CD4-positive, alpha-beta memory T cell (primary cell): ENCODE measurements at places on chromosomes 4 and X.

- DNase-seq: no peak
Measured at GRCh38 chr4:102387552-102388150, 42.4 kb upstream of the SLC39A8 start.

DNA sequence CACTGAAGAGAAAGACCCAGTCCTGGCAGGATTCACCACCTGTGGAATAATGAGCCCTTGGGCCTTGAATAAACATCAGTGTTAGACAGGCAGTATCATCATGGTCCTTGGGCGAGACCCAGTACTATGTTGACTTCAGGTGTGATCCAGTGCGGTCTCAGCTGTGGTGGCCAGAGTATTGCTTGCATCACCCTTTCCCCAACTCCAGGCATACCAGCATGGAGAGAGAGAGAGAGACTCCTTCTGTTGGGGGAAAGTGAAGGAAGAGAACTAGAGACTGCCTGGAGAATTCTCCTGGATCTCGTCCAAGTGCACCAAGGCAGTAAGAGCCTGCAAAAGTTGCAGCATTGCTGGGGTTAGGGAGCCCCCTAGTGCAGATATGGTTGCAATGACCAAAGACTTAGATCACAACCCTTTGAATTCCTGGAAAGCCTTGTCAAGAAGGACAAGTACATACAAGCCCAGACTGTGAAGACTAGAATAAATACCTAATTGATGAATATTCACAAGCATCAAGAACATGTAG is 61.1 kb upstream of the VAMP7 start:
- peak; percentile 41 for DNase-seq

GRCh38 chr4:181989071-181989470 is 254.1 kb upstream of the TENM3 start:
- DNase-seq: no peak

DNA sequence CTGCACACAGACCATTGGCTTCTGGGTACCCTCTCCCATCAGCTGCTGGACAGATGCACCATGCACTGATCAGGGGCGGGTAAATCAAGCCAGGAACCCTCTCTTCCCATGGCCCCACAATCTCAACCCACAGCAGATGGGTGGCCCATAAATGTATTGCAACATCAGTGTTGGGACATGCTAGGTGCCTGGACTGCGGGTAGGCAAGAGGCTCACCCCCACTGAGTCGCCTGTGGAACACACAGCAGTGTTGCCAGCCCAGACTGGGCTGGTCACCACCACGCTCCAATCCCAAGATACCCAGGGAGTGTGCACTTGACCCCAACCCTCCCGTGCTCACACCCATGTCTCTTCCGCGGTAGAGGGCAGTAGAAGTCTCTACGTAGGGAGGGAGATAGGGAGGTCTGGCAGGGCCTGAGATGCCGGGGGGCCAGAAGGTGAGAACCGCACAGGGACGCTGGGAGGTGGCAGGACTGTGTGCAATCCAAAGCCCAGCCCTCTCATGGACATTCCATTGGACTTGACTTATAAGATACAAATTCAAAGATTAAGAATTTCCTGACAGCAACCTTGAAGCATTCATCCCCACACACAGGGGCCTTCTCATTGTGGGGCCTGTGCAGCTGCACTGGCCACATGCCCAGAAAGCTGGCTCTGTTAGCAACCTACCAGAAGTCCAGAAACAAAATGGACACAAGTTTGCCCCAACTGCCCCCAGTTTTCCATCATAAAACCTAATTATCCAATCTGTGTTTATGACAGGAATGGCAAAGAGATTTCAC is 183.7 kb downstream of the NSUN7 start:
- DNase-seq: no peak

DNA sequence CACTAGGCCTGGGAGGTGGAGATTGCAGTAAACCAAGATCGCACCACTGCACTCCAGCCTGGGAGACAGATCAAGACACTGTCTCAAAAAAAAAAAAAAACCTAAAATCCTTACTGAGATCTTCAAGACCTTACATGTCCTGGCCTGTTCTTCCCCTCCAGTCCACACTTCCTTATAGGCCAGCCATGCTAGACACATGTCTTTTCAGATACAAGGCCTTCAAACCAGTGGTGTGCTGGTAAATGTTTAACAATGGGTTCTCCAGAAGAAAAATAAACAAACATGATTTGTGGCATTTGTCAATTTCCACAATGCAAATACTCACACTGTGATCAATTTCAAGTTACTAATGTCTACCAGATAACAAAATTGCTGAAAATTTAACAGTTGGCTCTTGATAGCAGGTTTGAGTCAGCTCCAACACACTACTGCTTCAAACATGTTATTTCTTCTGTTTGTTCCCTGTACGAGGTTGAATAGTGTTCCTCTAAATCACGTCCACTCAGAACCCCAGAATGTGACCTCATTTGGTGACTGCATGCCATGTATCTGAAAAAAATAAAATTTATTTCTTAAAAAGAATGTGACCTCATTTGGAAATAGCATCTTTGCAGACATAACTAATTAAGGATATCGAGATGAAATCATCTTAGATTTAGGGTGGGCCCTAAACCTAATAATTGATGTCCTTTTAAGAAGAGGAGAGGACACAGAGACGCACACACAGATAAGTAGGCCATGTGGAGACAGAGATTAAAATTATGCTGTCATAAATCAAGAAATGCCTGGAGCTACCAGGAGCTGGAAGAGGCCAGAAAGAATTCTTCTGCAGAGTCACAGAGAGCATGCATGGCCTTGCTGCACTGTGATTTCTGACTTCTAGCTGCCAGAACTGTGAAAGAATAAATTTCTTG is 144.4 kb downstream of the ZNF674 start:
- no peak for DNase-seq

DNA sequence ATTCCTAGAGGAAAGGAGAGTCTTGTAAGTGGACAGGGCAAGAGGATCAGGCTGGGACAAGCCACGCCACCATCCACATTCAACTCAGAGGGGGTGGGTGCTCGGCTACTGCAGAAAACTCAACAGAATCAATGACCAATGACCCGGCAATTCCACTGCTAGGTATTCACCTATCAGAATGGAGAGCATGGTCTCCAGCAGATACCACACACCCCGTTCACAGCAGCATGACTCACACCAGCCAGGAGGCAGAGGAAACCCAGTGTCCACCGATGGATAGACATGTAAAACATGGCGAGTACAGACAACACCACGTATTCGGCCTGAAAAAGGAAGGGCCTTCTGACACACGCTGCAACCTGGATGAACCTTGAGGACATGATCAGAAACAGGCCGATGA is 175.9 kb downstream of the AFAP1 start:
- no peak for DNase-seq

- no peak for DNase-seq
Measured at GRCh38 chrX:3384327-3384726, 37.9 kb upstream of the MXRA5 start.

DNA sequence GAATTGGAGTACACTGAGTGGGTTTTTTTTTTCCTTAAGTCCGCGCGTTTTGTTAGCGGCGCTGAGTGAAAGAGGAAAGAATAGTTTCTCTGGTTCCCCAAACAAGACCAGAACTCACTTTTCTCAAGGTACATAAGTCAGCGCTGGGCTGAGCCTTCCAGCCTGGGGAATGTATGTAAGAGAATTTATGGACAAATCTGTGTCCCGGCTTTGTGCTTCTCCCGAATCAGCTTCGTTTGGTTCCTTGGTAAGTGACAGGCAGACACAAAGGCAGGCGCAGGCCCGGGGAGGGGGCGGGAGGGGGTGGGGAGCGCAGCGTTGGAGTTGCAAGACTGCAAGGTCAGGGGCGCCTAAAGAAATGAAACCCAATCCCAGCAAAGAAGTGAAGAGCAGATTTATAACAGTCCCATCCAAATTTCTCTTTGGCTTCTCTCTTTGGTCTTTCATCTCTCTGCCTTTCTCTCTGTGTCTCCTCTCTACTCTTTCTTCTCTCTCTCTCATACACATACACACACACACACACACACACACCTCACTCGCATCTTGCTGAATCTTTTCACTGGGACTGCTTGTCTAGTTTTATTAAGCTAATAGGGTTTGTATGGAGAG is 981 bp downstream of the TET2 start:
- DNase-seq: peak; percentile 50

DNA sequence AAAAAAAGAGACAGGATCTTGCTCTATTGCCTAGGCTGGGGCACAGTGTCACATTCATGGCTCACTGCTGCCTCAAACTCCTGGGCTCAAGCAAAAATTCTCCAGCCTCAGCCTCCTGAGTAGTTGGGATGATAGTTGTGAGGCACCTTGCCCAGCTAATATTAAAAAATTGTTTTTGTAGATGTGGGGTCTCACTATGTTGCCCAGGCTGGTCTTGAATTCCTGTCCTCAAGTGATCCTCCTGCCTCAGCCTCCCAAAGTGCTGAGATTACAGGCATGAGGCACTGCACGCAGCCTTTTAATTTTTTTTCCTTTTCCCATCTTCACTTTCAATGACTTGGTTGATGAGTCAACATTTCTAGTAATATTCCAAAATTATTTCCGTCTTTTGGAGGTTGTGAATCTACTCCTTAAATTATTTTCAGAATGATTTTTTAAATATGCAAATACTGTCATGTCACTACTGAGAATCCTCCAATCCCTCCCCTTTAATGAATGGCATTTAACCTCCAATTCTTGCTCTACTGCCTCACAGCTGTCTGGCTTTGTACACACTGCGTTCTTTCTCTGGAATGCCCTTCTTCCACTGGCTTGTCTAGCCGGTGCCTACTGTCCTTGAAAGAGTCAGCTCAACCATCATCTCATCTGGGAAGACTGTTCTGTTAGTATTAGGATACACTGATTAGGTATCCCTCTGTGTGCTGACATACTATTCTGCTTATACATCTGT is 27.5 kb upstream of the DCTD start:
- no peak for DNase-seq

DNA sequence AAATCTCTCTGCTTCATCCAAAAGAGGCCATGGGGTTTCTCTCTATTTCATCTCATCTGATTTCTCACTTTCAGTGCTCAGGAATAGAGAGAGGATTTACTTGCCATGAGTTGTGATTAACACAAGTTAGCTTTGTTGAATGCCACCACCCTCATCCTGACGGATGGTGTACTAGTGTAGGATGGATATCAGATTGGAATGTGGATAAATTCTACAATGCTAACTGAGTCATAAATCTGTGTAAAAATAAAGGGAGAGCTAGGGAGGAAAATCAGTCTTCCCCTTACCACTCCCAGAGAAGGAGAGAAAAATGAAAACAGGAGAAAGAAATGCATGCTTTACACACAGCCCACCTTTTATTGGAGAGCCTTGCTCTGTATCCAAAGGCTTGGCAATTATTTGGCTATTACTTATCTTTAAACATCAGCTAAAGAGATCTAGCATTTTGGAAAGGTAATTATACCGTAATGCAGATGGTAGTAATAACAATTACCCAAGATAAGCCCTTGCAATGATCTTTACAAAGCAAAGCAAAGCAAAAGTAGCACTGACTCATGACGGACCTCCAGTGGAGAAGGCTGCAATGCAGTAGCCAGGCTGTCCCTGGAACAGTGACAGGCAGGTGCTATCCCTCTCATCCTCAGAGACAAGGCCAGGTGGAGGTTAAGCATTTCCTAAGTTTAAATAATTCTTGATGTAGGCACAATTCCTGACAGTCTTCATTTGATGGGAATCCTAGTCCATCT is 306.3 kb upstream of the PPARGC1A start:
- DNase-seq: no peak

GRCh38 chr4:26729547-26729946 is 131.1 kb upstream of the STIM2 start:
- no peak for DNase-seq

- no peak for DNase-seq
Measured at GRCh38 chrX:20144491-20144890, 2.9 kb upstream of the EIF1AX start.

DNA sequence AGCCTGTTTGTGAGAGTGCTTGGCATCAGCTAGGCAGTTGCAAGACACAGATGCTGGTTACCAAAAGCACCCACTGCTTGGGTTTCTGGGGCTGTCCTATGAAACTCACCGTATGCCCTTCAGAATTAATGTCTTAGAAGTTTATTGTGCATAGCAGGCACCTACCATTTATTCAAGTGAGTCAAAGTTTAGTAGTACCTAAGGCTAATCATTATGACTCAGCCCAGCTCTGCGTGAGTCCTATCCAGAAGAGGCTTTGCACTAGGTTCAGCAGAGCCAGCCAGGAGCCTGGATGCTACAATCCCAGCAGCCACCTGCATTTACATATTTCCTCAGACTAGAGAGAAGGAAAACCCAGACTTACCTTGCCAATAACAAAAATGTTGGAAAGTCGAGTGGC is 4.2 kb downstream of the RPS4X start:
- DNase-seq: no peak

- DNase-seq: no peak
Measured at GRCh38 chrX:39944416-39944815, 153.3 kb downstream of the BCOR start.

DNA sequence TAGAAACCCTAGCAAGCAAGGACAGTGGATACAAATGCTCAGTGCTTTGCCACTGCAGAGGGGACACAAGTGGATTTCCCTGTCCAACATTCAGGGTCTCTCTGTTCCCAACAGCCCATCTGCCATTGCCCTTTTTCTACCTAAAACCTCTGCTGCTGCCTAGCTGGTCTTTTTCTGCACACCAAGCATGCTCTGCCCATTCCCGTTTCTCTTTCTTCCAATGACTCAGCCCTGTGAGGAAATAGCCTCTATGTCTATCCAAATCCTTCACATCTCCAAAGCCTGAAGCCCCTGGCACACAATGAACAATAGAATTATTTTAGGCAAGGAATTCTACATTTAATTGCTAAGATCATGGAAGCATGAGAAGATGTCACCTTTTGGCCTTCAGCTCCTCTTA is 5.7 kb upstream of the AMELX start:
- DNase-seq: no peak

DNA sequence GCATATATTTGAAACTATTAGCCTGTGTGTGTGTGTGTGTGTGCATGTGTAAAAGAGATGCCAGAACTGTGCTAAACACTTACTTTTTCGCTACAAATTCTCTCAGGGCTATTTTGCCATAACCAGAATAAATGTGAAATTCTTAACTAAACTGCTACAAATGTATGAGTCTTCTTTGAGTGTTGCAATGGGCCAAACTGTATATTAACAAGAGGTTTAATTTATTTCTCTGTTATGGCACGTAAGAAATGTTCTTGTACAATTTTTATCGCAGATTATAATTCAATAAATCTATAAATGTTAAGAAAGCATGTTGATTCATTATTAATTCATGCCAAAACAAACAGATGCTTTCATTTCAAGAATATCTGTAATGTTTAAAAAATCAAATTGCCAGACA is 454.5 kb upstream of the PCDH7 start:
- no peak for DNase-seq

GRCh38 chr4:174204164-174204831 is 79.2 kb downstream of the FBXO8 start:
- no peak for DNase-seq

DNA sequence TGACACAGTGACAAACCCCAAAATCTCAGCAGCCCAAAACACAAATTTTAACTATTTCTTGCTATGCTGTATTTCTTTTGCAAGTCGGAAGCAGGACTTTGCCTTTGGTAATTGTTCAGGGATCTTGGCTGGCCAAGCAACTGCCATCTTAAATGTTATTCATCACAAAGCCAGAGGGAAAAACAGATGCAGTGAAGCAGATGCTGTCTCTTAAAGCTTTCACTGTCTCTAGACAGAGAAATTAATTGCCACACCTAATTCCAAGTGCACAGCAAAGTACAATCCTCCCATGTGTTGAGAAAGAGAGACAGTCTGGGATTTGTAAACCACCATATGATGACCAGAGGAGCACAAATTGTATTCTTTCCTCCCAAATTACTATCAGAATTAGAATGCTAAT is 30.0 kb upstream of the GALNT7 start:
- DNase-seq: no peak
